ENCODE measurements at places on chromosomes 7 and 10.

DNA sequence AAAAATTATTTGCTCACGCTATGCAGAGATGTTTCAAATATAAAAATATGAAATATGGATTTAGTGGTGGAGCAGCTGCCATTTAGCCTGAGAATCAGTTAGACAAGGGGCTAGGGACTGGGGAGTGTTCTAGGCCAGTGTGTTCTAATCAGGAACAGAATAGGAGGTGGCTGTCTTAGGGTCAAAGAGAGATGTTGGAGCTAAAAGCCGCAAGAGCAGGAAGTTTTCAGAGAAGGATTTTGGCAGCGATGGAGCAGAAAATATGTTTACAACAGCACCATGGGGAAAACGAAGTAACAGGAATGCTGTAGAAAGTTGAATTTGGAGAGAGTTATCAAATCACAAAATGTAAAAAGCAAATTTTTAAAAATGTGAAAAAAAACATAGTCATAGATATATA, 314.0 kb upstream of the SEMA3A start:
- DNase-seq: no peak

DNA sequence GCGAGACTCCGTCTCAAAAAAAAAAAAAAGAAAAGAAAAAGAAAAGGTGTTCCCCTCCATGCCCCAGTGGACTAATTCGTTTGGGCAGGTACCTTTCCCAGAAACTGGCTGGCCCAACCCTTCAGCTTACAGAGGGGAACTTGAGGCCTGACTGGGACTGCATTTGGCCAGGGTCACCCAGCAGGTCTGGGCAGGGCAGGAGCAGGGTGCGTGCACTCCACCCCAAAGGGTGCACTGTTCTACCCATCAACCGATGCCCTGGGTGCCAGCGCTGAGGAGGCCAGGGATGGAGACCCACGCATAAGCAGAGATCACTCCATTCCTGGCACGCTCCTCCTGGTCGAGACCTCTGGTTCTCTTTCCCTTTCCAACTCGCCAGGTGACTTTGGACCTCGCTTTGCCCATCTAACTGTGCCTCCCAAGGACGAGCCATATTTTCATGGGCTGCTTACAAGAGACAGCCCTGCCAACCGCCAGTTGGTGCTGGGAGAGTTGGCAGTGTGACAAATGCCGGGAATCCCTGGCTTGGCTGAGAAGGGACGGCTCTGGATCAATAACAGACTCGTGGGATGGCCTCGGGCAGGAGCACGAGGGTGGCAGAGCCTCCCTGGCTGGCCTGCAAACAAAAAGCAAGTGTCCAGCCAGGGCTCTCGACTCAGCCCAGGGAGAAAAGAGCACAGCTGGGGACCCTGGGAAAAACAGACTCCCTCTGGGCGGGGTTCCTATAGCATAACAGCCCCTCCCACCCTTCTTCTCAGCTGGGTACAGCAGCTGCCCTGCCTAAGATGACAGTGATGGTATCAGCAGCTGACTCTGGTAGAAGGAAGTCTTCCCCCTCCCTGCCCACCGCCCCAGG, 7.9 kb downstream of the HSPB1 start:
- DNase-seq: no peak

DNA sequence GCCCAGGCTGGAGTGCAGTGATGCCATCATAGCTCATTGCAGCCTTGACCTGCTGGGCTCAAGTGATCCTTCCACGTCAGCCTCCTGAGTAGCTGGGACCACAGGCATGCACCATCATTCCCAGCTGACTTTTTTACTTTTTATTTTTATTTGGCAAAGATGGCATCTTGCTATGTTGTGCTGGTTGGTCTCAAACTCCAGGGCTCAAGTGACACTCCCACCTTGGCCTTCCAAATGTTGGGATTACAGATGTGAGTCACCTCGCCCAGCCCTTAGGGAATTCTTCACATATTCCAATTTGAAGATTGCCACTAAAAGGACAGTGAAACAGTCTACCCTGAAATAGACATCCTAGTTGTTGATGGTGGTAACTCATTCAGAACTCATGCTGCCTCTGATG, 27.7 kb downstream of the SUGCT start:
- no peak for DNase-seq

DNA sequence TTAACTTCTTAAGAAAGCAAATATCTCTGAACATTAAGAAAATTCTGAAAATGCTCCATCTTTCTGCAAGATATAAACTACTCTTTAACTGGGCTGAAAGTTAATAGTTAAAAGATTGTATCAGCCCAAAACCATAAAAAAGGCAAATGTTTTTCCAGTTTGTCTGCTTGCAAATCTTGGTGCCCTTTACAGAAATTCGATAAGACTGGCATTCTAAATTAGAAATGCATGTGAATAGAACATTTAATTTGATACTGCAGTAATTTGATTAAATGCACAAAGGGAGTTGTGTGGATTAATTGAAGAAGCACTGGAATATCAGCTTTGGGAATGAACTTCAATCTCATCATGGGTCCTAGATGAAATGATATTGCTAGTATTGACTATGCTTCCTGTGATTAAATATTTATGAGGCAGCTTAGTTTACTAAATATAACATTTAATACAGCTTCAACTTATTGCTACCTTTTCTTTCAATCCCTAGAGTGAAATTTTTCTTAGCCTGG, 78.4 kb downstream of the IQUB start:
- no peak for DNase-seq

DNA sequence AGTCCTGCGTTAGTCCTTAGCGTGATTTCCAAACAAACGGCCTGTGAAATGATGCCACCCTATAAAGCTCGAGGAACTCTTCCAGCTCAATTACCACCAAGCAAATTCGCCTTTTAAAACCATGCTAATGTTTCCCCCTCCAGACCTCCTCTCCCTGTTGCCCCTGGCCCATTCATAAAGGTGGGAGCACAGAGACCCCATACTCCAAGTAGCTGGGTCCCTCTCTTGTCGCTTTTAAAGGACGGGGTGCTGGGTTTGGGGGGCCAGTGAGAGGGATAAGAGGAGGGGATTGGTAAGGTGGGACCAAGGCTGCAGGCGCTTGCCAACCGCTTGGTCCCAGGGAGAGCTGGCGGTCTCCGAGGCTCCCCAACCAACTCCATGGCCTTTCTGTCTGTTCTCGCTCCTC, 1.2 kb downstream of the HMX2 start:
- DNase-seq: no peak

- DNase-seq: no peak
Observed at GRCh38 chr10:12503311-12503710, 154.0 kb downstream of the CAMK1D start.

GRCh38 chr10:75611172-75611992, 180.0 kb downstream of the LRMDA start:
- peak; percentile 59 for DNase-seq

GRCh38 chr10:75414527-75414926, 13.0 kb upstream of the ZNF503 start:
- DNase-seq: no peak

GRCh38 chr7:89809291-89809690, 345.0 kb upstream of the STEAP1 start:
- no peak for DNase-seq

DNA sequence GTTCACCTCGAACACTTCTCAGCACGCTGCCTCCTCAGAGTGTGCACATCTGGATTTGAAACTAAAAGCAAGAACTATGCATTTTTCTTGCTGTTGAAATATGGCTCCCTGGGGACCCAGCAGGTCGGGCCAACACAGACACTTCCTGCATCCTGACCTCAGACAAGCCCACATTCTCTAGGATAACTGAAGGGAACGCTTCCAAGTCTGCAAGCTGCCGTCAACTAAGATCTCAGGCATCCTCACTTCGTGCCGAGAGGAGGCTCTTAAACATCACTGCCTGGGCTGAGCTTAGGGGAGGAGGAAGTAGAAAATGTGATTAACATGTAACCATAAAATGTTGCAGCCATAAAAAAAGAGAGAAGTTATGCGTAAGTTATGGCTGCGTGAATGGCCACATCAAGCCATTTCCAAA, 65.5 kb downstream of the PYROXD2 start:
- peak; percentile 65 for DNase-seq

DNA sequence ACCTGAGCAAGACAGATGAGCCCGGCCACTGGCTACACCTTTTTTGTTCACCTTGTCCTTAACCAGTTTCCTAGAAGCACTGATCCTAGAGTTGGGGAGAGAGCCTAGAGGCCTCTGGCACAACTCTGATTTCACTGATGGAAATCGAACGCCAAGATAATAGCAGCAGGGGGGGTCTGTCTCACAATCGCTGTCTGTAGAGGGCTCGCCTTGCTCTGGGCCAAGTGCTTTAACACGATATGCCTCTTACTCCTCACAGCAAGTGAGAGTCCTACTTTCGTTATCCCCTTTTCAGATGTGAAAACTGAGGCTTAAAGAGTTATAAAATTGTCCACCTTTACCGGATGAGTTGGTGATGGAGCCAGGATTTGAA, 472 bp downstream of the RASSF4 start:
- DNase-seq: no peak

- no peak for DNase-seq
Observed at GRCh38 chr7:132419542-132419941, 156.7 kb downstream of the PLXNA4 start.

- no peak for DNase-seq
Observed at GRCh38 chr10:131789516-131789915, 111.3 kb upstream of the PPP2R2D start.

DNA sequence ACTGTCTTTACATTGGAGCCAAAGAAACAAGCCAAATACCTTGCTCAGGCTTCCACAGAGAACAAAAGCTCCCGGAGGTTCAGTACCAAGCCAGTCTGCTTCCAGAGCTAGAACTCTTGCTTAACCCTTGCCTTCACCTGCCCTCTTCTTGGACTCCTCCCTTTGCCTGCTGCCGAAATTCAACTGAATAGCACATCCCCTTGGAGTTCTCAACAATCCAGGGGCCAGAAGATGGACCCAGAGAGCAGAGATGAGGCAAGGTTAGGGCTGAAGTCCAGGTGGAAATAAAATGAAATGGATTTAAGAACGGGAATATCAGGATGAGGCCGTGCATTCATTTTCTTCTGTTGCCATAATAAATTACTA, 876 bp upstream of the PIK3AP1 start:
- no peak for DNase-seq

- DNase-seq: no peak
Observed at GRCh38 chr7:100823140-100823525, 4.2 kb downstream of the EPHB4 start.

- DNase-seq: no peak
Observed at GRCh38 chr10:50882540-50882983, 2.9 kb downstream of the A1CF start.

GRCh38 chr10:121440461-121440860, 157.8 kb downstream of the FGFR2 start:
- no peak for DNase-seq

DNA sequence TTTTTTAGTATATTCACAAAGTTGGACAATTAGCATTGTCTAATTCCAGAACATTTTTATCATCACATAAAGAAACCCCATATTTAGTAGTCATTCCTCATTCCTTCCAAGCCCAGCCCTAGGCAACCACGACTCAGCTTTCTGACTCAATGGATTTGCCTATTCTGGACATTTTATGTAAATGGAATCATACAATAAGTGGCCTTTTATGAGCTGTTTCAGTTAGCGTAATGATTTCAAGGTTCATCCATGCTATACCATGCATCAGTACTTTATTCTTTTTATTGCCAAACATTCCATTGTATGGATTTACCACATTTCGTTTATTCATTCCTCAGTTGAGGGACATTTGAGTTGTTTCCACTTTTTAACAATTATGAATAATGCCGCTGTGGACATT, 249.2 kb downstream of the DYNC1I1 start:
- DNase-seq: no peak

- DNase-seq: no peak
Observed at GRCh38 chr7:34320412-34320811, 337.6 kb upstream of the NPSR1 start.

DNA sequence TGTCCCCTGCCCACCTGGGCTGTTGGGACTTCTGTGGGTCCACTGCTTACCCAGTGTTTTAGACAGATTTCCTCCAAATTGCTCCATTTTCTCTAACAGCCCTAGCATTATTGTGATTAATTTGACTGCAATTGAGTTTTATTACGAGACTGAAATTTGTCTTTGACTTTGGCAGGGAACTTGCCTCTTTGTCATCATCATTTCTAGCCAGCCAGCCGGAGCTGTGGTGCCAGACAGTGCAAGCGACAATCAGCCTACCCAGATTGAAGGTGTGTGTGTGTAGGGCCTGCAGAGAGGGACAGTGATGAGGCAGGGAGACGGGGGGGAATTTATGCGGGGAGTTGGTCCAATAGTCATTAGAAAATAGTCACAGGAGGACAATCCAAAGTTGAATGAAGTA, 743.0 kb downstream of the NRG3 start:
- no peak for DNase-seq

DNA sequence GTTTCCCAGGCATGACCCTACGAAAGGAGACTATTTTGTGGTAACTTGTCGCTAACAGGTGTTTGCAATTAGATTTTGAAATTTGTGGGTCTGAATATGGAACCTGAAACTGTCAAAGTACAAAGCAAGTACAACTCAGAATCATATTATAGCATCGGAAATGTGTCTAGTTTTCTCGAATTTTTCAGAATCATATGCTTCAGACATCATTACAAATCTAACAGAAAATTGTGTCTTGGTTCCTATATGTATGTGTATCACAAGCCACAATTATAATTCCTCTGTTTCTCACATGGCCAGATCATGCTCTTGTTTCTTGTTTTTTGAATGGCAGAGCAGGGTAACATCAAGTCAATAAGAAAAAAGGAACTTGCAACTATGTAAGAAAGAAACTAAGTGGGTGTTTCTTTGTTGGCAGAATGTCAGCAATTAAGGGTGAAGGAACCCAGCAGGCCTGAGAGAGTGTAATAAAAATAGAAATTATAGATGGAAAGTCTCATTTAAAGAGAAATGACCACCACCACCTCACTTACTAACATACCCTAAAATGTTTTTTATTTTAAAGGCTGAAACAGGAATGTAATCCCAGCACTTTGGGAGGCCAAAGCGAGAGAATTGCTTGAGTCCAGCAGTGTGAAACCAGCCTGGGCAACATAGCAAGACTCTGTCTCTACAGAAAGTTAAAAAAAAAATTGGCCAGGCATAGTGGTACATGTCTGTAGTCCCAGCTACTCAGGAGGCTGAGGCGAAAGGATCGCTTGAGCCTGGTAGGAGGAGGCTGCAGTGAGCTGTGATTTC, 51.3 kb downstream of the PRTFDC1 start:
- DNase-seq: peak; percentile 92

DNA sequence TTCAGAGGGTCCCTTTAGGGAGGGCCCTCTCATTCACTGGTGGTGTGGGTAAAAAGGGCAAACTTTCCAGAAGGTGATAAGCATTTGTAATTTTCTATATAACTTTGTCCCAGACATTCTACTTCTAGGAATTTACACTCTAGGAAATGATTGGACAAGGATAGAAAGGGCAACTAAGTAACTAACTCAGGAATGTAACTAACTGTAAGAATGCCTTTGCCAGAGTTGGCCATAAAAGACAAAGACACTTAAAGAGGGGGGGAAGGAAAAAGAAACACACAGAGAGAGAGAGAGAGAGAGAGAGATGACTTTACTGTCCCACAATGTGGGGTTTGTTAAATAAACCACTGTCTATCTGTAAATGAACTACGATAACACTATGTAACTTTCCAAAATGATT, 38.5 kb upstream of the ITPRID1 start:
- no peak for DNase-seq

DNA sequence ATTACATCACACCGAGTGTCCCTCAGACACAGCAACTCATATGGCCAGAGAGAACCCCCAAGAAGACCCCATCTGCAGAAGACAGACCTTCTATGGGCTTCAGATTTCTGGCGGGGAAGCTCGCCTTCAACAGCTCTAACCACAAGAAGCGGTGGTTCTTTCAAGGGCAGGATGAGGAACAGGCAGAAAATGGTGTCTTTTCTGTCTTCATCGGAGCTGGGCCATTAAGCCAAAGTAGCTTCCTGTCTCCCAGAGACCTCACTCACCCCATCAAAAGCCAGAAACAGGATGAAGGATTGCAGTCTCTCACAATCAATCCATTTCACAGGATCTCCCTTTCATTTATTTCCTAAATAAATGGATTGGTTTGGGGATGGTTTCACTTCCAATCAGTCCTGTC, 149.1 kb downstream of the HERPUD2 start:
- no peak for DNase-seq

Data from suppressor macrophage treated with lipopolysaccharide for 4 hours (primary cell).